ENCODE measurements at places on chromosomes 7 and 10.

- no peak for DNase-seq
These were observed 11.5 kb downstream of the LIPJ start for GRCh38 chr10:88598055-88598454.

- no peak for DNase-seq
These were observed 1196.9 kb downstream of the SORCS3 start for GRCh38 chr10:105837951-105838350.

GRCh38 chr10:56139405-56139804 is 221.7 kb downstream of the ZWINT start:
- DNase-seq: no peak

DNA sequence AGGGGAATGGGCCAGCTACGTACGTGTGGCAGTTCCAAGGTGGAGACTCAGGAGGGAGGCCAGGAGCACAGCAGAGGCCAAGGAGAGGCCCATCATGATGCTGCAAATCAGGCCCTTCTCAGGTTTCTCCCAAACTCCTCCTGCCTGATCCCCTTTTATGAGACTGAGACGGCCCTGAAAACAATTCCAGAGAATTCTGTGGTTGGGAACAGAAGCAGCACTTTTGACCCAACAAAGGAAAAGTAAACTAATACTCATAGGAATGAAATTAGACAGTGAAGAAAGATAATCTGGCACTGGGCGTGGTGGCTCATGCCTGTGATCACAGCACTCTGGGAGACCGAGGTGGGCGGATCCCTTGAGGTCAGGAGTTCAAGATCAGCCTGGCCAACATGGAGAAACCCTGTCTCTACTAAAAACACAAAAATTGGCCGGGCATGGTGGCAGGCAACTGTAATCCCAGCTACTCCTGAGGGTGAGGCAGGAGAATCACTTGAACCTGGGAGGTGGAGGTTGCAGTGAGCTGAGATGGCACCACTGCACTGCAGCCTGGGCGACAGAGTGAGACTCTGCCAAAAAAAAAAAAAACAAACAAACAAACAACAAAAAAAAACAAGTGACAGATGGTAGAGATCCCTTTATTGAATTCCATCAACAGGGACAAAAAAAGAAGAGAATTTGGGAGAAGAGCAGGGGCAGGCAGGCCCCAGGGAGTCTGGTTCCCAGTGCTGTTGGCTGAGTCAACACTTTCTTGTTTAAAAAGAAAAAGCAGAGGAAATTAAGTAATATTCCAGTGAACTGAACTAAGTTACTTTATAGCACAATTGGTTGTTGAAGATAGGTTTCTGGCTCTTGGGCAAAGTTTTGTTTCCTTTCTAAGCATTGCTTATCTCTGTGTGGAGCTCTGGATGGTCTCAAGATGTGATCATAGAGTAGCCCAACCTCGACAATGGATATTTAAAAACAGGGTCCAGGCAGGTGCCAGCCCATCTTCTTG is at the start of gene CCL26:
CCL26 (minus strand) TSS at position 131 of the 997 bp plus-strand sequence; CDS start at position 96, 35 bp downstream.
- no peak for DNase-seq

- no peak for DNase-seq
These were observed 105.8 kb downstream of the THSD7A start for GRCh38 chr7:11726001-11726793.

- DNase-seq: no peak
These were observed 635.8 kb downstream of the SORCS1 start for GRCh38 chr10:106528702-106529101.

GRCh38 chr7:126150278-126150958 is 1102.3 kb downstream of the GRM8 start:
- no peak for DNase-seq

GRCh38 chr7:66957595-66958290 is 36.7 kb downstream of the TMEM248 start:
- DNase-seq: peak; percentile 28

- DNase-seq: no peak
These were observed 10.7 kb downstream of the C10orf90 start for GRCh38 chr10:126659750-126660149.

GRCh38 chr10:98135222-98135899 is 904 bp downstream of the R3HCC1L start:
- DNase-seq: no peak

DNA sequence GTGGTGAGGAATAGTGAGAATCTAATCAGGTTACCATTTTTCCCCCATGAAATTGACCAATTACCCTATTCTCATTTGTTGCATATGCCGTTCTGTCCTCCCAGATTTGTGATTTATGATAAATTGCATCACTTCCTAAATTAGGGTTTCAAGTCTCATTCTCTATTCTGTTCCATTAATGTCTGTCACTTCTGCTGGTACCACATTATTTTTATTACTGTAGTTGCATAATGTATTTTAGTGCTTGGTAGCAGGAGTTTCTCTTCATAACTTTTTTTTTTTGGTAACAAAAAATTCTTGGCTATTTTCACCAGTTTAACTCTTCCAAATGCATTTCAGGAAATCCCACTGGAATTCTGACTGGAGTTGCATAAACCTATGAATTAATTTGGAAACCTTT is 44.0 kb upstream of the FAM133B start:
- no peak for DNase-seq

GRCh38 chr10:74255888-74256357 is 104.9 kb downstream of the ADK start:
- peak; percentile 22 for DNase-seq

GRCh38 chr7:876972-877311 is 588 bp downstream of the GET4 start:
- peak; percentile 37 for DNase-seq

Data from WERI-Rb-1 (cell line).